NCI-H345 (cell line): ENCODE measurements at places on chromosomes 6 and 20.

- DNase-seq = no peak
Measured at GRCh38 chr20:1813674-1814635, 81.3 kb upstream of the SIRPA start.

GRCh38 chr20:44649126-44649525 lies 2.4 kb downstream of the ADA start:
- no peak for DNase-seq

DNA sequence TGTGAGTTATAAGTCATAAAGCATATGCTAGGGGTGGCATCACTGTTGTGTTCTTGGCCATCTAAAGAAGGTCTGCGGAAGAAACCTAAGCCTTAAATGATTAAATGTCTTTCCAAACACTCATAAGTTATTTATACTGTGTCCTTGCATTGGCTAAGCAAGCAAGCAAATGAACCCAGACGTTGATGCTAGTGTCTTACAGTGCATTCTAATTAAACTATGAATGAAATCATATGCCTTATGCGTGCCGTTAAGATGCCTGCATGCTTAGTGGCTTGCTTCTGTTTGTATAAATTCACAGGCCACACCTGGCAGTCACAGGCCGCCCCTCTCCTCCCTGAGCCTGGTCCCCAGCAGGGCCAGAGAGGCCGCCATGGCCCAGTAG lies 49.9 kb downstream of the RIN2 start:
- DNase-seq = peak; percentile 57

GRCh38 chr6:16762550-16763477 lies 1.6 kb upstream of the ATXN1 start:
- peak; percentile 35 for DNase-seq

DNA sequence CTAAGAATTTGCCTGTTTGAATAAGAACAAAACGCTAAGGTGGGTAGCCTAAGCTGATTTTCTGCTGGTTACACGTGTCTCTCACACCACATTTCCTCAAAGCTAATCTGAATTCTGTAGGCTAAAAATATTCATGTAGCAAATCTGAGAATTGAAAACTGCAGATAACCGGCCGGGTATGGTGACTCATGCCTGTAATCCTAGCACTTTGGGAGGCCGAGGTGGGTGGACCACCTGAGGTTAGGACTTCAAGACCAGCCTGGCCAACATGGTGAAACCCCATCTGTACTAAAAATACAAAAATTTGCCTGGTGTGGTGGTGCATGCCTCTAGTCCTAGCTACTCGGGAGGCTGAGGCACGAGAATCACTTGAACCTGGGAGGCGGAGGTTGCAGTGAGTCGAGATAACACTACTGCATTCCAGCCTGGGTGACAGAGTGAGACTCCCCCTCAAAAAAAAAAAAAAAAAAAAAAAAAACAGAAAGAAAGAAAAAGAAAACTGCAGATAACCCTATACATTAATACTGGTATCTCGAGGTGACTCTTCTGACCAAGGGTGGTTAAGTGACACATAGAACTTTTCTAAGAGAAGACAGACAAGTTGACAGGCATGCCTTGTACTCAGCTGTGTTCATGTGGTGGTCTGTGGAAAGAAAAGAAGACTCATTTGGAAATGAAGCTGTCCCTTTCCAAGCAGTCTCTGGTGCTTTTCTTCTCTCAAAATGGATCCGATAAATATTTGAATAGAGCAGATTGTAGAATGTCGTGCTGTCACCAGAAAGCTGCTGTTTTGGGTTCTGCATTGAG lies 24.7 kb upstream of the ASXL1 start:
- DNase-seq = no peak

DNA sequence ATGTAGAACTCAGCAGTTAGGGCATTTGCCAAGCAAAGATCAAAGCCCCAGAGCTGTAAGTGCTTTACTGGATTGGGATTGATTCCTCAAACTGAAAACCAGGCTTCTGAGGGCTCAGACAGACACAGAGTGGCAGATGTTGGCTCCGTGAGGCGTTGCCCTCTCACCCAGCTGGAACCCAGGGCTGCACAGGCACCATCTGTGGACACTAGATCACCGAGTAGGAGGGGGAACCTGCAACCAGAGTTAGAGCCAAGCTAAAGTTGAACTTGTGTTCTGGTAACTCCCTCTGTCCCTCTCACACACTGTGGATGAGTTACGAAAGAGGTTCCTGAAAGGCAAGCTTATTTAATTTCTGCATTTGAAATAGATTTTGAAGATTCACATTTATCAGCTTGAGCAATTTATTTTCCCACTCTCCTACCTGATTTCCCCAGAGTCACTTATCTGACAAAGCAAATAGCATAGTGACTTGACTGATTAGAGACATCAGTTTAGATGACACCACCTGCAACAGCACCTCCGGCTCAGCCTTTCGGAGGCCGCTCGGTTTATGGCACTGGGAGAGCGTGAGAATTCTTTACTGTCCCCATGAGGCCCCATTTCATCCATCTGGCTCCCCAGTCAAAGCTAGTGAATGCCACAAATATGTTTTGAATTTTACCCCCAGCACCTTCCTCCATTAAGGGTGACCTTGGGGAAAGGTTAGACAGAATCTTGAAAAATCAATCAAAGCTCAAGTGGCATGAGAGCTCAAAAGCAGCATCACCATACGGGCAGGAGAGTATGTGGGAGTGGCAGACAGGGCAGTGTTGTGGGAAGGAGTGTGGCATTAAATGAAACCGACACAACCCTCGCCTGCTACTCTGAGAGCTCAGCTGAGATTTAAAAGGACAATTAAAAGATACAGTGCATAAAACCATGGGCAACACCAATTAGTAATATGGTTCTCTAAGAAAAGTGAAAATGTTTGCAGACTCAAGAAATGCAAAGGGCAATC lies 48.5 kb downstream of the RPF2 start:
- DNase-seq = no peak

- no peak for DNase-seq
Measured at GRCh38 chr20:61746781-61747180, 318.9 kb downstream of the TAF4 start.

GRCh38 chr20:38537176-38537575 lies 43.8 kb upstream of the ADIG start:
- no peak for DNase-seq
